ENCODE measurements at places on chromosomes 3 and 15.

DNA sequence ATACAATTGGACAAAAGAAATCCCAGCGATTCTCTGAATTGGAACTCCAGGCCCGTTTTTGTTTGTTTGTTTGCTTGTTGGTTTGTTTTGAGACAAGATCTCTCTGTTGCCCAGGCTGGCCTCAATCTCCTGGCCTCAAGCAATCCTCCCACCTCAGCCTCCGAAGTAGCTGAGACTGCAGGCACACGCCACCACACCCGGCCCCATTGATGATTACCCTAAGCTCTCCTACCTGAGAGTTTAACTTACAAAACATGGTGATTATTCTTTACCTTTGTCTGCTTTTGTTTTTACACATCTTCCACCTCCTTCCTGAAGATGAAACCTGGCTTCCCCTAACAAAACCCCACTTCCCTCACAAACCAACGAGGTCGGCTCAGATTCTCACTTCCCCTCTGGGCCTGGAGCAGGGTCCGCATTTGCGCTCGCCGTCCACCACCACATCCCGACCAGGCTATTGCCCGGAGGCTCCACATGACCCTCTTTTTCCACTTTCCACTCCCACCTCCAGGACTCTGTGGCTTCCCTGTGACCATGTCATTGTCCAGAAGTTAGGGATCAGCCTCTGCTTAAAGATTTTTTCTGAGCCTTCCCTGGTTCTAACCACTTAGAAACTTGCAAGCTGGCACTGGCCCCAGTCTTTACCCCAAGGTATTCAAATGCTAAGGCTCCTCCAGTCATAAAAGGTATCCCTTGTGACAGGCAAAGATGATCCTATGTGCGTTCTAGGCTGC is 14.8 kb downstream of the KLHL6 start:
- no peak for DNase-seq

DNA sequence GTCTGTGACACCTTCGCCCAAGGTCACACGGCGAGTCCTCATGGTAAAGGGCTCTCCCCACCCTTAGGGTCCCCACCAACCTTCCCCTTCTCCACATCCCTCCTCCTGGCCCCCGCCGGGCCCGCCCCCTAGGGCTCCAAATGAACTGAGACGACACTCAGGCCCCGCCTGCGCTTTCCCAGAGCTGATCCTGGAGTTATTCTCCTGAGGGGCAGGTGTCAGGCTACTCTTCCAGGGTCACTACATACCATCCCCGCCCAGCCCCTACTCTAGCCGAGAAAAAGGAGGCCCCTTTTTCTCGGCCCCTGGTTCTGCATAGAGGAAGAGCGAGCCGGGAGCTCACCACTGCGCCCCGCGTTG is 292 bp downstream of the USP4 start:
- DNase-seq: peak; percentile 10

- DNase-seq: no peak
Measured at GRCh38 chr3:68007621-68008226, 353.3 kb upstream of the SUCLG2 start.

DNA sequence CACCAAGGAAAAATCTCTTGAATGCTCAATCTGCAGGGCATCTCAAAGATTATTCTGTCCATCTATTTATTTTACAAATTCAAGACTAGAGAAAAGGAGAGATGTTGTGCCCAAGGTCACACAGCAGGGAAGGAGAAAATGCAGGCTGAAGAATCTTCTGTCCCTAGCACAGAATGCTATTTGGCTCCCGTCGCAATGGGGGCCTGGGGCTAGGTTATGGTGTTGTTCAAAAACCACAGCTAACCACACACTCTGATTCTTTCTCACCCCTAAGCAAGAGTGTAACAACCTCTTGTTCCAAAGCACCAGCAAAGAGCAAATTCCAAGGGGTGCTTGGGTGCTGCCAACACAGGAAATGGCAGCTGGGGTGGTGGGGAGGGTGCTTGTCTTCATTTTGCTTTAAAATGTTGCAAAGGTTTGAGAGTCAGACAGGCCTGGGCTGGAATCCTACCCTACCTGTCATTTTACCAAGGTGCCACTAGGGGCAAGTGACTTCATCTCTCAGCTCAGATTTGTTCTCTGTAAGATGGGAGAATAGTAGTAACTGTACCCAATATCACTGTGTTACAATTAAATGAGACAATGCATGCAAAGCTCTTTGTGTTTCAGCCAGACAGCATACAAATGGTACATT is 112.5 kb downstream of the ADAMTS9 start:
- DNase-seq: no peak

- DNase-seq: no peak
Measured at GRCh38 chr15:93217343-93217742, 128.3 kb upstream of the RGMA start.

- DNase-seq: no peak
Measured at GRCh38 chr15:77531191-77532000, 101.3 kb downstream of the LINGO1 start.

- no peak for DNase-seq
Measured at GRCh38 chr15:71757741-71758530, 52.4 kb upstream of the NR2E3 start.

DNA sequence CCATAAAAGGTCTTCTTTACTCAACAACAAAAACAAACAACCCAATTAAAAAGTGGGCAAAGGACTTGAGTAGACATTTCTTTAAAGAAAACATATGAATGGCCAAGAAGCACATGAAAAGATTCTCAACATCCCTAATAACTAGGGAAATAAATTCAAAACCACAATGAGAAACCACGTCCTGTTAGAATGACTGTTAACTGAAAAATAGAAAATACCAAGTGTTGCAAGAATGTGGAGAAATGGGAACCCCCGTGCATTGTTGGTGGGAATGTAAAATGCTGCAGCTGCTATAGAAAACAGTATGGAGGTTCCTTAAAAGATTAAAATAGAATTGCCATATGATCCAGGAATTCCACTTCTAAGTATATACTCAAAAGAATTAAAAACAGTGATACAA is 34.8 kb downstream of the NMNAT3 start:
- DNase-seq: no peak

GRCh38 chr3:131283862-131284261 is 97.7 kb upstream of the NUDT16 start:
- no peak for DNase-seq

DNA sequence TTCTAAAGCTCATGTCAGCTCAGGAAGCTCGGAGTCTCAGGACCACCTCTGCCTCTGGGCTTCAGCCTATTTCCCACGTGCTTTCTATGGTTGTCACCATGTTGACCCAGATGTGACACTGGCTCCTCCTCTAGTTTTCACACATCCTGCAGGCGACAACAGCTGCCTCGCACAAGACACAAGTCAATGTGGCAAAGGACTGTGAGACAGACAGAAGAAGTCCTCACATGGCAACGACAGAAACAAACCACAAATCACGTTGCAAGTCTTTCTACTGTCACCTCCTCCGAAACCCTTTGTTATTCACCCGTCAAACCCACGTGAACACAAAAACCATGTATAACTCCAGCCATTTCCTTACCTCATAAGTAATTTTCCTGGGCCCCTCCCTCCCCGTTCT is 194.5 kb downstream of the MEX3B start:
- no peak for DNase-seq

GRCh38 chr3:42066516-42067181 is 24.5 kb upstream of the TRAK1 start:
- DNase-seq: no peak

GRCh38 chr3:12988728-12989454 is 84.3 kb downstream of the IQSEC1 start:
- no peak for DNase-seq

- no peak for DNase-seq
Measured at GRCh38 chr3:131899021-131899420, 135.8 kb downstream of the CPNE4 start.

- DNase-seq: no peak
Measured at GRCh38 chr3:72591522-72592421, 256.5 kb downstream of the SHQ1 start.

- DNase-seq: no peak
Measured at GRCh38 chr3:179981646-179982045, 55.1 kb downstream of the PEX5L start.

- peak; percentile 17 for DNase-seq
Measured at GRCh38 chr15:82298520-82298919, 35.9 kb downstream of the SAXO2 start.

GRCh38 chr3:134567605-134568004 is 81.7 kb downstream of the CEP63 start:
- DNase-seq: no peak

DNA sequence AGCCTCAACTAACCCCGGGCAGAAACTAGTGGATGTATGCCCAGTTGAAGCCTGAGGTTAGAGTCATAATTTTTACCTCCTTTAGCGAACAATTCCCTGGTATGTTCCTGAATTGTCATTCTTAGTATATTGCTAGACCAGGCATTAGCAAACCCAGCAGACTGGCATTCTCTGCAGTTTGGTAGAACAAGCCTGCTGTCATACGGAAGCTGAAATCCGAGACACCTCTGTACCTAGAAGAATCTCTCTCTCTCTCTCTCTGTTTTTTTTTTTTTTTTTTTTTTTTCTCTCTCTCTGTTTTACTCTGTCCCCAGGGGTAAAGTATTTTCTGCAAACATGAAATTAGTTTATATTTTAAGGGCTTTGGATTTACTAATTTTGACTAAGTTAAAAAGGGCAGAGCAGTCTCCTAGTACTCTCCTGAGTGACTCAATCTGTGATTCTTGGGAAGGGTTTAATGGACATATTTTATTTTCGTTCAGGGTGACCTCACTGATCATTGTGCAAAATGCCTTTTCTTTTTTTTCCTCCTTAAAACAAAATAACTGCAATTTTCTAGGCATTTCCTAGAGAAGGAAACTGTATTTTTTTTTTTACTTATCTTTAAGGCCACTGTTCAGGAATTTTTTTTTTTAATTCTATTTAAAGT is 133.6 kb upstream of the ICE2 start:
- no peak for DNase-seq

GRCh38 chr3:11467875-11468274 is 175.8 kb downstream of the VGLL4 start:
- DNase-seq: no peak

GRCh38 chr15:40906091-40906990 is 12.1 kb downstream of the VPS18 start:
- peak; percentile 53 for DNase-seq

Data from stimulated activated CD4-positive, alpha-beta T cell treated with anti-CD3 and anti-CD28 coated beads, Interleukin-15, amount 100 ng/mL, for 48 hours (primary cell).